Fibroblast of skin of scalp (primary cell): ENCODE measurements at places on chromosomes 11 and 22.

DNA sequence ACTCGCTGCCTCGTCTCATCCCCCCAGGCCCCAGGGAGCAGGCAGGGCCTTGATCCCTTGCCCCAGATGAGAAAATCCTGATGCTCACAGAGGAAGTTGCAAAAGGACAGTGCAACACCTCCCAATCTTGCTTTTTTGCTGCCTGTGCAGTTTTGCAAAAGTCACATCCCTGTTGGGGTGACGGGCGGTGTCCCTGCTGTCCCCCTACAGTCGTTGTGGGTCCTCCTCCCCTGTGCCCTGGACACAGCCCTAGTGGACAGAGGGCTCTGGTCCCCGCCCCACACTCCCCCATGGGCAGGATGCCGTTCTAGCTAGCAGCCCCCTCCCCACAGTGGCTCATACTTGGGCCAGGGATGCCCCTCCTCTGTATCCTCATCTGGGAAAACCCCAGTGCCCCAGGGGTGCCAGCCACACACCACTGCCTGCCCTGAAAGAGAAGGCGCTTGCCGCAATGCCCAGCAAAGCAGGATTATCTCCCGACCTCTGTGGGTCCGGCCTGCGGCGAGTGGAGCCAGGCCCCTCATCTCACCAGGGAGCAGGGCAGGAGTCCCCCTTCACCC lies 18.4 kb upstream of the CTSD start:
- no peak for DNase-seq

- DNase-seq, result no peak
These were observed 12.8 kb downstream of the TNRC6B start for GRCh38 chr22:40190501-40190900.

- DNase-seq, result no peak
These were observed 3.8 kb upstream of the C11orf91 start for GRCh38 chr11:33704240-33705002.

DNA sequence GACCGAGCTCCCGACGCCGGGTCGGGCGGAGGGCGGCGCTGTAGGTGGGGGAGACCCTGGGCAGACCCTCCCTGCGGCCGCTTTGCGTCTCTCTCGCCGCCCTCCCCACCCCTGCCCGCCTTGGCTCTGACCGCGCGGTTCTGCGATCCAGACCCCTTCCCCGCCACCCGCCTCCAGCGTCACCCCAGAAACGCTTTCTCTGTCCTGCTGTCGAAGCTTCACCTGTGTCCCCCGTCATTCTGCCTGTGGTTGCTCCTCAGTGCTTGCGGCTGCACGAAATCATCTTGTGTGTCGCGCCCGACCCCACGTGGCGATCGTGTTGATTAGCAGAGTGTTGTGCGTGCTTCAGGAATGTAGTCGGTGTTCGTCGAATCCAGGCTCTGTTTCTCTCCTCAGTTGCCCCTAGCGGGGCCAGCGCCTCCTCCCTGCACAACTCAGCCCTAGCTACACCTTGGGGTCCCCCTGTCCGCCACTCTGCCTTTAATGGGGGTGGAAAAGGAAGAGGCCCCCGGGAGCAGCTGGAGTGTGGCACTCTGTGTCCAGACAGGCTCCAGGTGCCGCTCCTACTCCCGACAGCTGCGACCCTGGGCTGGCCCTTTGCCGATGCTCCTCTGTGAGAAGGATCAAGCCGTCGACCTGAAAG lies 851 bp downstream of the PTDSS2 start:
- peak; percentile 60 for DNase-seq

DNA sequence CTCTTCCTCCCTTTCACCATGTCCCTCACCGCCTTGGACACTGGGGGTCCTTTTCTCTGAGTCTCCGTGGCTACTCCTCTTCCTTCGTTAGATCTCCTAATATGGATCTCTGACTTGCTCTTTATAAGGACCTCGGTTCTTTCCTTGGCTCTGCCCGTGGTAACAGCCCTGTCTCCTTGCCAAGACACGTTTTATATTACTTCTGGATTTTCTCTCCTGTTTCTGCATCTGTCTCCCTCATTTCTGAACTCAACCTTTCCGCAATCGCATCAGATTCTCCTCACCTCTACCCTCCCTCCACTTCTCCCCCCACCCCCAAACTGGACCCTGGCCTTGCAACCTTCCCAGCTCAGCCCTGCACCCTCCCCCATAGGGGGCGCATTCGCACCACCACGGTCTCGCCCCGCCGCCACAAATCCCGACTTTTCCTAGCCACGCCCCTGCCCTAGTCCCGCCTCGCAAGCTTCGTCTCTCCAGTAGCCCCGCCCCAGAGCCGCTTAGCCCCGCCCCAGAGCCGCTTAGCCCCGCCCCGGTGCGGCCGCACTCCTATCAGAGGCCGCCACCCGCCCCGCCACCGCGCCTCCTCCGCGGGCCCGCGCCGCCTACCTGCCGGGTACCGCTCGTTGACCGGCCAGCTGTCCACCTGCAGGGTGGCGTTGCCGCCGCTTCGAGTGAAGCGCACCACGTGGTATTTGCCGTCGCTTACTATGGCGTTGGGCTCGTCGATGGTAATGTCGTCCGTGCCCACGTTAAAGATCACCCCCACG lies 39.0 kb downstream of the SLC22A12 start:
- DNase-seq, result no peak

- DNase-seq, result peak; percentile 50
These were observed 32.4 kb downstream of the MCAM start for GRCh38 chr11:119284344-119285157.

DNA sequence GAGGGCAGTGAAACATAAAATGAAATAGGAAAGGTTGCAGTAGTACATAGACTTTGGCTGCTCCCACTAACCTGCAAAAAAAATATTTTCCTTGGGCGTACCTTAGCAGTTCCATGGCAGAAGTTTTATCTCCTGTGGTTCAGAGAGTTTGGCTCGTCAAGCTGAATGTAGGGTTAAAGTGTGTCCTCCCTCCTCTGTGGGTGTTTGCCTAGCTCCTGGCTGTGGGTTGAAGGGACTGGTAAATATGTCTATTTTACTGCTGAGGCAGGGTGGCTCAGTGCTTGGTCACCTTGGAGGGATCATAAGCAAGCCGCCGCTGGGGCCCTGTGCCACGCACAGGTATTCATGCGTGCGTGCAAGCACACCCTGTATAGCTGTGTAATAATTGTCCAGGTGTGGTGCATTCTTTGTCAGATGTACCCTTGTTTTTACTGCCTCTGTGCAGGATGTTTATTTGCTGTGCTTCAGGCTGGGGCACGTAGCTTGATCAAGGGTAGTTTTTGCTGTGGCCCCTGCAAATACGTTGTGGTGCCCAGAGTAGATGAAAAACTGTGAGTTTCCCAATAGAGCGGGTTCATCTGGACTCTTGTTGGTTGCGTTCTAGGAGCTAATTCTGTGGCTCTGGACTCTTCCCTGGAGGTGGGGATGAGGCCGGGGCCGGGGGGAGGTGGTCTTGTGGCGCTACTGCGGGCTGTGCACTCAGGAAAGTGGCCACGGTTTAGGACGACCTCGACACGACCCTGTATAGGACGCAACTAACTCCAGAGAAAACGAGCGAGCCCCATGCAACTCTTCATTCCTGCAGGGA lies 732 bp upstream of the SORL1 start:
- no peak for DNase-seq

- DNase-seq, result peak; percentile 51
These were observed at the start of gene EHBP1L1 for GRCh38 chr11:65575568-65576231. Gene EHBP1L1, plus strand, starts transcription at chr11:65576053. Its CDS starts 250 bp downstream, at chr11:65576303.

- no peak for DNase-seq
These were observed 21.6 kb upstream of the LMO1 start for GRCh38 chr11:8285228-8285627.

GRCh38 chr11:69918231-69918937 lies 99.2 kb upstream of the FGF3 start:
- DNase-seq, result no peak

DNA sequence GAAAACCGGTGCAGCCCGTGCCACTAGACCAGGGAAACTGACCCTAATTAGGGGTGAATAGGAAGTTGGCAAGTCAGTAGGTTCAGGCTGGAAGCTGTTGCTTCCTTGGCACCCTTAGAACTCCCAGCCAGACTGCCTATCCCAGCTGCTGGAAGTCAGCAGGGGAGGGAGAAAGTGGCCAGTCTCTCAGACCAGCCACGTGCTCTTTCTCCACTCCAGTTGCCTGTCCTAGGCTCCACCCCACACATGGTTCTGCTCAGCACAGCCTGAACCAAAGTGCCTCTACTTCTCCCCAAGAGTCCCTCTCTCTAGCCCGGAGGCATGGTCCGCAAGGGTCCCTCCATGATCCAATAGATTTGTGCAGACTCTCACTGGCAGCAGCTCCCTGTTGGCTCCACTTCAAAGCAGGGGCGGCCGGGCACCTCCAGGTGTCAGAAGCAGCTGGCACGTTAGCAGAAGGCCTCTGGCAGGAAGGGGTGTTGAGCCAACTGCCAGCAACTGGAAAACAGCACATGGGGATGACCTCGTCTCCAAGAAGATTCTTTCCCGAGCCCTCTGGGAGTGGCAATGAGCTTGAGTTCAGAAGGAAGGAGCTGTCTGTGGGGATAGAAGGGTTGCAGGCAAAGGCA lies 27.7 kb downstream of the ARFGAP2 start:
- DNase-seq, result no peak

DNA sequence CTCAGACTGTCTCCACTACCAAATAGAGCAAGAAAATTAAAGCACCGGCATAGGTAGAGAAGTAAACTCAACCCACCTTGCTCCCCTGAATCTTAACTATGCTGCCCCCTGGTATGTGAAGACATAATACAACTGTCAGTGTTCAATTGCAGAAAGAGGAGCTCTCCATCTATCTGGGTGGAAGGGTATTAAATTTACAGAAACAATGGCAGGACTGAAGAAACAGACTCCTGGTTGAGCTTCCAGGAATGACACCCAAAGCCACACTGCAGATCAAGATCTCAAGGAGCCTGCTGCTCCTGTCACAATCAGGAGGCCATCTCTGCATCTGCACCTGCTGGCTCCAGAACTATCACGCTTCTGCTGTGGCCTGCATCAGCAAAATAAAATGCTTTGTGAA lies 132.1 kb upstream of the BMAL1 start:
- DNase-seq, result no peak

GRCh38 chr11:71946144-71946571 lies 17.3 kb downstream of the RNF121 start:
- DNase-seq, result peak; percentile 72

- no peak for DNase-seq
These were observed 128.2 kb downstream of the SNX19 start for GRCh38 chr11:130787973-130788570.

GRCh38 chr11:91261513-91261912 lies 963.1 kb upstream of the FAT3 start:
- DNase-seq, result no peak

DNA sequence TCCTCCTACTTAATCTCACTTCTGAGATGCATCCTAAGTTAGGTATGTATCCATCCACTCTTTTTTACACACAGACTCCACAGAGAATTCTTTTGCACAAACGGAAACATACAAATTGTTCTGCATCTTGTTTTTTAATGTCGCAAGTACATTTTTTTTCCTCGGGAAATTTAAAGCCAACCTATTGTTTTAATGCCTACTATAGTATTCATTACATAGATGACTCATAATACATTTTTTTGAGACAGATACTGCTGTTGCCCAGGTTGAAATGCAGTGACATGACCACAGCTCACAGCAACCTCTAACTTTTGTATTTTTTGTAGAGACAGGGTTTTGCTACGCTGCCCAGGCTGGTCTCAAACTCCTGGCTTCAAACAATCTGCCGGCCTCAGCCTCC lies 90.8 kb upstream of the TMEM45B start:
- DNase-seq, result no peak

- DNase-seq, result peak; percentile 89
These were observed 52.6 kb downstream of the ARHGAP42 start for GRCh38 chr11:100739666-100740065.

DNA sequence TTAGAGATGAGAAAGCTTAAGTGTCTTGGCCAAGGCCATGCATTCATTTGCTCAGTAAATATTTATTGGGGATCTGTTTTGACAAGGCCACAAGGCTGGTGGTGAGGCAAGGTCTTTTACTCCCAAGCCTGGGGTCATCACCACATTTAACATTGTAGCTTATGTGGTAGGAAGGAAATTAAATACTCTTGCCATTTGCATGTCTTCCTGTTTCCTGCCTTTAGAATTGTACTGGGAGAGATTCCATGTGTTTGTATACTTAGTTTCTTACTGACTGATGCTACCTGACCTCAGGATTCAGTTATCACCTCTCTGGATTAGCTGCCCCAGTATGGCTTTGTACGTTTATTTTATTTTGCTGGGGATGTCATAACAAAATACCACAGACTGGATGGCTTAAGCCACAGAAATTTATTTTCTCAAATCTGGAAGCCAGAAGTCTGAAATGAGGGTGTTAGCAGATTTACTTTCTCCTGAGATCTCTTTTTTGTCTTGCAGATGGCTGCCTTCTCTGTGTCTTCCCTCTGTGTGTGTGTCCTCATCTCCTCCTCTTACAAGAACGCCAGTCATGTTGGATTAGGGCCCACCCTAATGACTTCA lies 44.8 kb downstream of the SPECC1L start:
- no peak for DNase-seq

GRCh38 chr11:68792400-68792966 lies 41.2 kb upstream of the TESMIN start:
- DNase-seq, result peak; percentile 25

DNA sequence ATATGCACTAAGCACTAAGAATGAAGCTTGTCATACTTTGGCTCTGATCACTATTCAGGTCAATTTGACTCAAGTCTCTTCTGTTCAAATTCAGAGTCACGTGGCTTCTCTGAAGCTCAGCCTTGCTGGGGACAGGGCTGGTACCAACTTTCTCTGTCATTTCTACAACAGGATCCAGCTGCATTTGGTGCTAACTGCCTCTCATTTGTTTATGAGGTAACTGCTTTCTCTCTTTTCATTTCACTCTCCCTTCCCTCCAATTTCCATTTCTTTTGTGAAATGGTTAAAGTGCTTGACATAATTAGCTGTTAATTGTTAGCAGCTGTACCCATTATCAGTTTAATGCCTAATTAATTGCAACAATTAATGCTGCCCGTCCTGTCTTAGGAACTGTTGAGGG lies 259.7 kb upstream of the PLET1 start:
- no peak for DNase-seq

- DNase-seq, result no peak
These were observed 59.6 kb downstream of the FLRT1 start for GRCh38 chr11:64095273-64095817.

GRCh38 chr11:77147668-77148321 lies 19.7 kb downstream of the MYO7A start:
- peak; percentile 23 for DNase-seq

- no peak for DNase-seq
These were observed 547.9 kb downstream of the BUD13 start for GRCh38 chr11:116224889-116225200.

- DNase-seq, result no peak
These were observed 11.3 kb downstream of the SLC17A6 start for GRCh38 chr11:22349491-22349890.

DNA sequence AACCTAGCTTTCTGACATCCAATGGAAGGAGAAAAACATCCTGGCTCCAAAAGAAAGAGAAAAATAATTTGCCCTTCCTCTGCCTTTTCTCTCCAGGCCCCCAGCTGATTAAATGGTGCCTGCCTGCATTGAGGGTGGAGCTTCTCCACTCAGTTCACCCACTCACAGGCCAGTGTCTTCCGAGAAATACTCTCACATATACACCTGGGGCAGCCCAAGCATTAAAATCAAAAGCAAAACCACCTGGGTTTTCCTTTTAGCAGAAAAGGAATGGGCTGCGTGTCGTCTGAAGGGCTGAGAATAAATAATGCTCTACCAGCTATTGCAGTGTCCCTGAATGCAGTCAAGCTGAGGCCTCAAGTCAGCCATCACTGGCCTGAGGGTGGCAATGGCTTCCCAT lies 1143.8 kb upstream of the TENM4 start:
- DNase-seq, result no peak

GRCh38 chr11:94224078-94224477 lies 80.3 kb upstream of the IZUMO1R start:
- DNase-seq, result no peak
